Germinal center (tissue), 1 donor: ENCODE measurements at places on chromosomes 1 and 21.

- DNase-seq: no peak
Observed at GRCh38 chr1:44076066-44076465, 42.6 kb upstream of the KLF17 start.

- no peak for DNase-seq
Observed at GRCh38 chr1:168328731-168329364, 48.2 kb downstream of the TBX19 start.

DNA sequence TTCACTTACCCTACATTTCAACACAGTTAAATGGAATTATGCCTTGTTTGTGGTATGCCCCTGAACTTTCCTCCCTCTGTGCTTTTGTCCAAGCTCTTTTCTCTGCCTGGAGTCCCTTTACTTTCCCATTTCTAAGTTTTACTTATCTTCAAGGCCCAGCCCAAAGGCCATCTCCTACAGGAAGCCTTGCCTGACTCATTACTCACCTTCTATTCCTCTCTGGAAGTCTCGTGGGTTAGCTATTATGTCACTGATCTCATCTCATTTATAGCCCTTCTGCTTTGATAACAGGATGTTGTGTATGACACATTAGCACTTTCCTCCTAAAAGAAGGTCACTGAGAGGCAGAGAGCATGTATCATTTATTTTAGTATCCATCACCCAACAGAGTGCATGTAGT lies 78.8 kb upstream of the CD1D start:
- DNase-seq: no peak

DNA sequence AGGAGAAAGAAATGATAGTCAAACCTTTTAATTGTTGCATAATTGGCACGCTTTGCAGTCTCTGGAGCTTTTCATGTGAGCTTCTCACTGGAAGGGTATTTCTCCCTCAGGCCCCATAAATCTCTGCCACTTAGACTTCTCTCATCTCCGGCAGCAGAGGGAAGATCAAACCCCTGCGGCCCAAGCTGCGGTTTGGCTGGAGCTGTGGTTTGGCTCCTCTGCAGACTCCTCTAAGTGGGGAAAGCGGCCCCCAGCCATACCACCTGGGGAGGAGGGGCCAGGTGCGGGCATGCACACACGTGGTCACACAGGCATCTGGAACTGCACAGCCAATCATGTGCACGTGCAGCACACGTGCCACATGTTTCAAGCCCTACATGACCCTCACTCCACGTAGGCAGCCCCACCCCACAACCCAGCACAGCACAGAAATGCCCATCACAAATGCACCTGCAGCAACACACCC lies 58.3 kb downstream of the UBE2T start:
- DNase-seq: no peak

DNA sequence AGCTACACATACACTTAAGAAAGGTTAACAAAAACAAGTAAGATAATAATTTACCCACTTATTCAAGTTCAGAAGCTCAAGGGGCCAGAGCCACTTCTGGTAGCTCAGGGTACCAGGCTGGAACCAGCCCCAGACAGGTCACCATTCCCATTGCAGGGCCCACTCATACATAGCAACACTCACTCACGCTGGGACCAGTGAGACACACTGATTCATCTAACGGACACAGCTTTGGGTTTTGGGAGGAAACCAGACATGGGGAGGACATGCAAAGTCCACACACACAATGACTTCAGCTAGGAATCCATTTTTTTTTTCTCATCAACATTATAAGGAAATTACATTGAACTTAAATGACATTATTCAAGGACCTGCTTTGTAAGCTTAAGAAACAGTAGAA lies 169.1 kb downstream of the ZC3H11B start:
- DNase-seq: no peak

DNA sequence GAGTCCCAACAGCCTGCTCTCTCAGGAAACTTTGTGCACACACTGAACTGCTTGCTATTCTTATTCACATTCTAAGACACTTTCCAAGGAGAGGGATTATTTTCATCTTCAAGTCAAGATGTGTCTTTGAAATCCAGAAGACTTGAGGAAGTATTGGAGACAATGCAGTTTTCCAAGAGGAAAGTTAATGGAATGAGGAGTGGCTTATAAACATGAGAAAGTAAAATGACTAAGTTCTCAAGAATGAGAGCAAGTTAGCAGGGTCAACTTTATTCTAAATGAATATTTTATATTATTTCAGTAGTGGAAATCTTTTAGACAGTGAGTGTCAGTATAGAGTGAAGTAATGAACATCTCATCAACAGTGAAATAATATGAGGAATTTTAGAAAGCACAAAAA lies 1239.3 kb downstream of the MRPL39 start:
- no peak for DNase-seq

- DNase-seq: no peak
Observed at GRCh38 chr1:206534552-206534951, 27.2 kb downstream of the RASSF5 start.

DNA sequence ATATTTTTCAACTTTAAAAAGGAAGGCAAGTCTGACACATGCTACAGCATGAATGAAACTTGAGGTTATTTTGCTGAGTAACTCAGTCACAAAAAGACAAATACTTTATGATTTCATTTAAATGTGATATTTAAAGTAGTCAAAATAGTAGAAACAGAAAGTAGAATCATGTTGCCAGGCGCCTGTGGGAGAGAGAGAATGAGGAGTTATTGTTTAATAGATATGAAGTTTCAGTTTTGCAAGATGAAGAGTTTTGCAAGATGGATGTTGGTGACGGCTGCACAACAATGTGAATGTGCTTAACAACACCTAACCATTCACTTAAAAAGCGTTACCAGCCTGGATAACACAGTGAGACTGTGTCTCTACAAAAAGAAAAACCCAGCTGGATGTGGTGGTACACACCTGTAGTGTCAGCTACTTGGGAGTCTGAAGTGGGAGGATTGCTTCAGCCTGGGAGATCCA lies 20.7 kb upstream of the ATP1A1 start:
- DNase-seq: no peak

- DNase-seq: no peak
Observed at GRCh38 chr1:193426061-193426460, 239.6 kb upstream of the B3GALT2 start.

GRCh38 chr1:235011599-235012435 lies 116.8 kb downstream of the TOMM20 start:
- DNase-seq: peak; percentile 87

GRCh38 chr1:29177022-29177705 lies 4.5 kb downstream of the SRSF4 start:
- no peak for DNase-seq

- DNase-seq: no peak
Observed at GRCh38 chr1:17184822-17185484, 20.0 kb upstream of the PADI1 start.

- DNase-seq: no peak
Observed at GRCh38 chr1:18880585-18880984, 21.1 kb upstream of the TAS1R2 start.

GRCh38 chr1:116453906-116454305 lies 80.9 kb downstream of the ATP1A1 start:
- DNase-seq: no peak

DNA sequence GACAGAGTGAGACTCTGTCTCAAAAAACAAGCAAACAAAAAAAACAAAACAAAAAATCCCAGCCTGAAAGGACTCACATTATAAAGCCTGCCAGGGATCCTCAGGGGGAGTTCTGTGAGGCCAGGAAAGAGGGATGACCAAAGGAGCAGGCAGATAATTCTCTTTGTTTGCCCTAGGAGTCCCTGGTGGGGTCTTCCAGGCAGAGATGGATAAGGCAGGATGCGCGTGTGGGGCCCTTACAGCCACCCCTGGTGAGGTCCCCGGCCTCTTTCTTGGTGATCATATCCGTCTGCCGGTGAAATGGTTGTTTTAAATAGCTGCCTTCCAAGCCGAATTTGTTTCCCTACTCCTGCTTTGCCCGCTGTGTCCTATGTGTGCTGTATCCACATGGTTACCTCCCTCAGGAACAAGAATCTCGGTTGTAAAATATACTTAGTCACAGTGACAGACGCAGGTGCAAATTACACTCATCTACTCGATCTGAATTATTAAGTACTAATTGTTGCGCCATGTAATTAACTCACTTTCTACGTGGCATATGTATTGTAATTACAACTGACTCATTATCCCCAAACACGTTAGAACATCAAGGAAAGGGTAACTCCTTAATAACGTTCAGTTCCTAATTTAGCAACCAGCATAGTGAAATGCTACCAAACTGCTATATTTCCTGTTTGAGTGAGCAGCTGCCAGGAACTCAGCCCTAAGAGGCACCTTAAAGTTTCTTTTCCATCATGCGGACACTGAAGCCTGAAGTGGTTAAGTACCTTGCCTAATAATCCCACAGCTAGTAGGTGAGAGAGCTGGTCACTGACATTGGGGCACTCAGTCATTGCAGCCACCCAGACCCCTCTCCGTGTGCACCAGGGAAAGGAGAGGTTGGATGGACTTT lies 106.4 kb downstream of the ZSCAN20 start:
- no peak for DNase-seq

DNA sequence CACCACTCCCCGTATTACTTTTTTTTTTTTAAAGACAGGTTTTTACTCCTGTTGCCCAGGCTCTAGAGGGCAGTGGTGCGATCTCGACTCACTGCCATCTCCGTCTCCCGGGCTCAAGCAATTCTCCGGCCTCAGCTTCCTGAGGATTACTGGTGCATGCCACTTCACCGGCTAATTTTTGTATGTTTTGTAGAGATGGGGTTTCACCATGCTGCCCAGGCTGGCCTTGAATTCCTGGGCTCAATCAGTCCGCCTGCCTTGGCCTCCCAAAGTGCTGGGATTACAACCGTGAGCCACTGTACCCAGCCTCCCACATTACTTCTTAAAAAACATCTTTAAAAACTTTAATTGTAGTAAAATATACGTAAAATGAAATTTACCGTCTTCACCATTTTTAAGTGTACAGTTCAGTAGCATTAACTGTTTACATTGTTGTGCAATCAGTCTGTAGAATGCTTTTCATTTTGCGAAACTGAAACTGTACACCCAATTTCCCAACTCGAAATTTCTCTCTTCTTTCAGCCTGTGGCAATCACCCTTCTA lies 77.0 kb downstream of the ZMYM4 start:
- no peak for DNase-seq

DNA sequence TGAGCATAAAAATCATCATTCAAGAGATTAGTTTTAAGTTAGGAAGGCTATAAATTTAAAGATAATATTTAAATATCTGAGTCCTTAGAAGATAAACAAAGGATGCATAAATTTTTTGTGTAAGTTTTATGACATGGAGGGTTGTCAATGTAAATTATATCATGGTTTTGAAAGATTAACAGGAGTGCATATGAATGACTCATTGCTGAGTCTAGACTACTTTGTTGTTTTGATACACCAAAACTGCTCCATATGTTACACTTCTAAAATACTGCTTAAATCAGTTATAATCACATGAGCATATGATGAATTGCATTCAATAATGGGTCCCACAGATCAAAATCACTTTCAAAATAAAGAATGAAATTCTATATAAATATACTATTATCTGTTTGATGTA lies 312.5 kb downstream of the KCNT2 start:
- DNase-seq: no peak

DNA sequence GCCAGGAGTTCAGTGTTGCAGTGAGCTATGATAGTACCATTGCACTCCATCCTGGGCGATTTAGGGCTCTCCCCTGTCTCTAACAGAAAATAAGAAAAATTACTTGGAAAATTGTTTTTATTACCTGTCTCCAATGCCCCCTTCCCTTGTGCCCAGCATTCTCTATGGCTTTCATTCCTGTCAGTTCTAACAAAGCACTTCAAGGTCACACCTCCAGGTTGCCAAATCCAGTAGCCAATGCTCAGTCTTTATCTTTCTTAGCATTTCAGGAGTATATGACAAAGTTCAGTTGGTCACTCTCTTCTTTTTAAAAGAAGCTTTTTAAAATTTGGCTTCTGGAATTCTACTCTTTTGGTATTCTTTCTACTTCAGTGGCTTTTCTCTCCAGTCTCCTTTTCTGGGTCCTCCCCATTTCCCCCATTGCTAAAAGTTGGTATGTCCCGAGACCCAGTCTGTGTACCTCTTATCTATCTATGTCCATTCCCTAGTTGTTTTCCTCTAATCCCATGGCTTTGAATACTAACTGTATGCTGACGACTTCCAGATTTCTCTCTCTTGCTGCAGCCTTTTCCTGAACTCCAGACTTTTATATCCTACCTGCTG lies 69.9 kb downstream of the LAMC1 start:
- DNase-seq: no peak

- no peak for DNase-seq
Observed at GRCh38 chr1:31718327-31718897, 14.6 kb upstream of the COL16A1 start.

DNA sequence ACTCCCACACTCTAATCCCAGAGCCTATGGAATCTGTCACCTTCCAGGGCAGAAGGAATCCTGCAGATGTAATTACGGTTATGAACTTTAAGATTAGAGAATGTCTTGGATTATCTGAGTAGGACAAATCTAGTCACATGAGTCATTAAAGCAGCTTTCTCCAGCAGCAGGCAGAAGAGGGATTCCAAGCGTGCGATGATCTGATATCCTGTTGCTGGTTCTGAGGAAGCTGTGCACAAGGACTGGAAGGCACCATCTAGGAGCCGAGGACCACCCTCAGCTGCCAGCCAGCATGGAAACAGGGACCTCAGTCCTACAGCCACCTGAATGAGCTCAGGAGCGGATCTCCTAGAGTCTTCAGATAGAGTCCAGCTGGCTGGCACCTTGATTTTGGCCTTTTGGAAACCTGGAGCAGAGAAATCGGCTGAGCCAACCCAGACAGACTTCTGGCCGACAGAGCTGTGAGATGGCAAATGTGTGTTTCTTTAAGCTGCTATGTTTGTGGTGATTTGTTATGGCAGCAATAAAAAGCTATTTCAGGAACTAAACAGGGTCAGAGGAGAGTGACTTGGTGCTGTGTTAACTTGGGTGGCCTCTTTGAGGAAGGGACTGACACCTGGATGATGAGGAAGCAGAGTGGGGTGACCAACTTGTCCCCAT lies 34.5 kb downstream of the LRRN2 start:
- DNase-seq: no peak

DNA sequence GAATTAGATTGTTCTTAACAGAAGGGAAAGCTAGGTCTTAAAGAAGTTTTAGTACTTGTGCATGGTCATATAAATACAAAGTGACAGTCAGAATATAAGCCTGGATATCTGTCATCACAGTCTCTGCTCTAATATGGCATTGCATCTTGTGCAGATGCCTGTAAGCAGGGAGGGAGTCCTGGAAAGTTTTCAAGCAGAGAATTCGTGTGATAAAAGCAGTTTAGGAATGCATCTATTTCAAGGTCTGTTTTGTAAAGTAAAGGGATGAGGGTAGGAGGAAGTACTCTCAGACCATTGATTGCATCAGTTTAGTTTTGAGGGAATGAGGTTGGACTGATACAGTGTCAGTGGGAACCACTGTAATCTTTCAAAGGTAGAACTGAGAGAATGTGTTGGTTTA lies 30.6 kb downstream of the IARS2 start:
- DNase-seq: no peak

GRCh38 chr1:199954699-199955098 lies 72.8 kb upstream of the NR5A2 start:
- DNase-seq: peak; percentile 36

DNA sequence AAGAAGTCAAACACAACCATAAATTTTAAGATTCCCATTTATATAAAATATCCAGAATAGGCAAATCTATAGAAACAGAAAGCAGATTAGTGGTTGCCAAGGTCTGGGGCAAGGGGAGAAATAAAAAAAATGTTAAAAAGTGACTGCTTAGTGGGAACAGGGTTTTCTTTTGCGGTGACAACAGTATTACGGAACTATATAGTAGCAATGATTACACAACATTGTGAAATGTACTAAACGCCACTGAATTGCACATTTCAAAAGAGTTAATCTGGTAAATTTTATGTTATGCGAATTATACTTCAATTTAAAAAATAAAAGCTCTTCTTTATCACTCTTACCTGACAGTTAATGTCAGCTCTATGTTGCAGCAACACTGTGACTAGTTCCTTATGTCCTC lies 105.2 kb downstream of the ACBD6 start:
- no peak for DNase-seq

GRCh38 chr1:30191154-30191702 lies 532.2 kb downstream of the MATN1 start:
- DNase-seq: no peak
